ENCODE measurements at places on chromosomes 2 and 18.

DNA sequence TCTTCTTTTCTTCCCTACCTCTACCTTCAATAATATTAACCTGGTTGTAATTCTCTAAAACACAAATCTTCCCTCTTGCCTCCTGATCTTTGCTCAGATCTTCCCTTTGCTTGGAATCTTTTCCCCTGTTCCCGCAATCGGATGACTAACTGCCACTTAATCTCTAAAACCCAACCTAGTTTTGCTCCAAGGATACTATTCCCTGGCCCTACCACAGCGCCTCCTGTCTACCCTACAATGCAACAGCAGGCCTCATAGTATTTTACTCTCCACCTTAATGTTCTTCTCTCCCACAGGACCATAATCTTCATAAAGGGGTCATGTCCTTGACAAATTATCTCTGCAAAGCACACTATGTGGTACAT, 246.8 kb upstream of the TNP1 start:
- DNase-seq: no peak

GRCh38 chr18:72866901-72867745, 664 bp downstream of the NETO1 start:
- no peak for DNase-seq

DNA sequence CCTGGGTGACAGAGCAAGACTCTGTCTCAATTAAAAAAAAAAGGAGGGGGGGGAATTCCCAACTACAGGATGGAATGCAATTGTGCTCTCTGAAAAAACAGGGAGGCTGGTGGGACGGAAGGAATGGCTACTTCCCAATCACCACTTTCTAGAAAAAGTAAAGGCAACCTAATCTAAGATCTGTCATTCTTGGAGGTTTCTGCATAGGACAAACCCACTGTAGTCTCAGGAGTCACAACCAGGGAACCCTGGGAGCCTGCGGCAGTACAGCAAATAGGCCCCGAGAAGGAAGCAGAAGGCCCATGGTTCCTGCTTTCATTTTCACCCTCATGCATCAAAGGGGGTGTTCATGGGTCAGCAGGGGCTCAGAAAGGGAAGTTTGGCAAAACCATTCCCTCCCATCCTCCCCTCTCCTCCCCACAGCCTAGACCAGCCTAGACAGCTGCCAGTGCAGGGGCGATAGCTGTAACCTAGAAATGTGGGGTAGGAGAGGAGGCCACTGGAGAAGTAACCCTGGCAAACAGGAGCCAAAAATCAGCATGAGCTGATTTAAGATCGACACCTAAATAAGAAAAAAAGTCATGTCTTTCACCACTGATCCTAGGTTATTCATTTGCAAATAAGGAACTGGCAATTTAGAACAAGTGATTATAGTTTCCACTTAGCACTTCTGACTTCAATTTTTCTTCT, 48.0 kb downstream of the TRABD2A start:
- DNase-seq: no peak

DNA sequence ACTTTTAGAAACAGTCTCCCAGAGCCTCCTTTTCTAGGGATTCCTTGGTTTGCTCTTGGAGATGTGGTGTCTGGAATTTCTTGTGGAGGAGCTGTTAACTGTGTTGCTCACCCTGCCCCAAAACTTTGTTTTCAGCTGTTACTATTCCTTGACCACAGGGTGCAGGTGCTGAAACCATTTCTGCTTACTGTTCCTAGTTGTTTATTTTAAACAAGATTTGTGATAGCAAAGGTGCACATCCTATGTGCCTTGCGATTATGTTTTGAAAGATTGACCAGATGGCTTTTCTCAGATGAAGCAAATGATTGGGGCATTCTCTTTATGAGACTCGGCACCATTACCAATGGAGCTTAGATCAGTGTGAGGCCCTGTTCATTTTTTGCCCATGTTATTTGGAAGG, 111.2 kb downstream of the RAB3GAP1 start:
- no peak for DNase-seq

DNA sequence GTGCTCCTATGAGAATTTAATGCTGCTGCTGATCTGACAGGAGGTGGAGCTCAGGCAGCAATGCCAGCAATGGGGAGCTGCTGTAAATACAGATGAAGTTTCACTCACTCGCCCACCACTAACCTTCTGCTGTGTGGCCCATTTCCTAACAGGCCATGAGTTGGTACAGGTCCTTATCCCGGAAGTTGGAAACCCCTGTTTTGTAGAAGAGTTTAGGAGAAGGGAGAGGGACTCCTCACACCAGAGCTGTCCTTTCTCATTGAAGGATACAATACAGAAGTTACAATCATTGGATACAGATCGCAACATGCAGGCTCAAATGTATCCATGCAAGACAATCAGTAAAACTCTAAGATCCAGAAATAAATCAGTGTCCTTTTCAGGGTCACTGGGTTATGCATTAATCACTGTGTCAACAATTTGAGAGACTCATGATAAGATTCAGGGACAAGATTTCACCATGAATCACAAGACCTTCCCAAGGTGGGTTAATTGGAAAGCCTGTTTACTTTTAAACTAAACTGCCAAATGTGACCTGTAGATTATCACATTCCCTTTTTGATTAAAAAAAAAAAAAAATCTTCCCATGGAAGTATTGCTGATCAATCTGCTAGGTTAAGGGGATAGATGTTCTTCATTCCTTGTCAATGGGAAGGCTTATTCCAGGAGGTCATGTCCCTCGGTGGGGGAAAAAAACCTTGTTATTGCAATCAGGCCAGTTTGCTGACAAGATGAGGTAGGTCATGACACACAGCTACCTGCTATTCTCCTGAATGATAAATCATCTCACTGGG, 97.2 kb downstream of the SP100 start:
- DNase-seq: no peak

- no peak for DNase-seq
Measured at GRCh38 chr2:29073933-29074332, 390 bp downstream of the PCARE start.

DNA sequence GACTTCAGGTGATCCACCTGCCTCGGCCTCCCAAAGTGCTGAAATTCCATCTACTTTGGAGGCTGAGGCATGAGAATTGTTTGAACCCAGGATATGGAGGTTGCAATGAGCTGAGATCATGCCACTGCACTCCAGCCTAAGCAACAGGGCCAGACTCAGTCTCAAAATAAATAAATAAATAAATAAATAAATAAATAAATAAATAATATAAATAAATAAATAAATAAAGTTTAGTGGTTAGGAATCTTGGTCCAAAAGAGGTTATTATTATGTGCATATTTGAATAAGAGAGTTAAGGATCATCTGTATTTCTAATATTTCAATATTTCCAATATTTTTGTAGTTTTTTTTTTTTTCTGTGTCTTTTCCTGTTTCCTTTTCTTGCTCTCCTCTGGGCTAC, 90.8 kb downstream of the HS6ST1 start:
- no peak for DNase-seq

- no peak for DNase-seq
Measured at GRCh38 chr2:115163572-115163971, 721.1 kb downstream of the DPP10 start.

GRCh38 chr2:120546048-120546864, 189.4 kb upstream of the GLI2 start:
- no peak for DNase-seq

GRCh38 chr2:7411691-7412090, 494.5 kb downstream of the RNF144A start:
- DNase-seq: no peak

DNA sequence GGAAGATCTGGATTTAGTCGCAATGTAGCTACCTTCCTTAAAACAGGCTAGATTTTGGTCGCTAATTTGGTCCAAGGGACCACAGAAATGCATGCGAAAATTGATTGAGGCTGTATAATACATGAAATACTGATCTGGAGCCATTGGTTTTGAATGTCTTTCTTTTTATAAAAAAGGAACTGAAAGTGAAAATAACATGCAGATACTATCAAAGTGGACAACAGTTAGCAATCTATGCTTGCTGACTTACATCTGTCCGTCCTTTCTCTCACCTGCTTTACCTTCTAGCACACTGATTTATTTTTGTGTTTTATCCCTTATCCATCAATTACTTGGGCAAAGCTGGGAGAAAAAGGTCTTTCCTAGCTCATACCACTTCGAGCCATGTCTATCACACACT, 1459.8 kb upstream of the ACVR2A start:
- no peak for DNase-seq

DNA sequence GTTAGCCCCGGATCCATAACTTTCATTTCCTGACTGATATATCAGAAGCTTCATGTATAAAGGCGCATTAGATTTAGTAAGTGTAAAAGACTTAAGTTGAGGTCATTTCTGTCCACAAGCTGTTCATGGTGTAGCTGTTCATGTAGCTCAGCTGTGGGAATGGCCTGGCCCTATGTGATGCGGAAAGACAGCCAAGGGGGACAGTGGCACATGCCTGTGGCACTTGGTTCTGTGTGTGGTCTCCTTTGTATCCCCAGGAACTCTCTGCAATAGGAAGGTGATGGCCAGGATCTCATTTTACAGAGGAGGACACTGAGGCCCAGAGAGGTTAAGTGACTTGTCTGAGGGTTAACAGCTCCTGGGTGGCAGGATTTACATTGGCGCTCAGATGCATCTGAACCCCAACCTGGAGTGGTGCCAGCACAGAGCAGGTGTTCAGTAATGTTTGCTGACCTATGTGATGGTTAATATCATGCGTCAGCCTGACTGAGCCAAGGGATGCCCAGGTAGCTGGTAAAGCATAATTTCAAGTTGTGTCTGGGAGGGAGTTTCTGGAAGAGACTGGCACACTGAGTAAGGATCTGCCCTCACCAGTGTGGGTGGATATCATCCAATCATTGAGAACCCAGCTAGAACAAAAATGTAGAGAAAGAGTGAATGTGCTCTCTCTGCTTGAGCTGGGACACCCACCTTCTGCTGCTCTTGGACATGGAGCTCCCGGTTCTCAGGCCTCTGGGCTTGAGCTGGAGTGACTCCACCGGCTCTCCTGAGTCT, 25.4 kb downstream of the HPCAL1 start:
- no peak for DNase-seq

DNA sequence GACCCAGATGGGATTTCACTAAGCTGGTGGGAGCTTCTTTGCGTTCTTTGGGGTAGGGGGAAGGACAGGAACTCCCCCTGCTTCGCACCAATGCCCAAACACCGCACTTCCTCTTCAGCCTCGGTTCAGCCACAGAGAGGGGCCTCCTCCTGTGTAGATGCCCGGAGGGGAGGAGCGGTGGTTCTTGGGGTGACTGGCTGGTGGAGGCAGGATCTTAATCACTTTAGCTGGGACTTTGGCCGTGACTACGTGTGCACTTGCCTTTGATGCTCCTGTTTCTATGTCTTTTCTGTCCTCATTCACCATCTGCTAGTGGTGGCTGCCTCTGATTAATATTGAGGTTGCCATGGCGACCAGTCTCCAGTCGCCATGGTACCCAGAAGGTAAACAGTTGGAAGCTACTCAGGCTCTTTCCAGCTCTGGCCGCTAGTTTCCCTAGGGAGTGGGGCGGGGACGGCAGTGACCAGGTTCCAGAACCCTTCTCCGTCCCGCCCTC, 1.9 kb downstream of the CNGA3 start:
- DNase-seq: no peak

DNA sequence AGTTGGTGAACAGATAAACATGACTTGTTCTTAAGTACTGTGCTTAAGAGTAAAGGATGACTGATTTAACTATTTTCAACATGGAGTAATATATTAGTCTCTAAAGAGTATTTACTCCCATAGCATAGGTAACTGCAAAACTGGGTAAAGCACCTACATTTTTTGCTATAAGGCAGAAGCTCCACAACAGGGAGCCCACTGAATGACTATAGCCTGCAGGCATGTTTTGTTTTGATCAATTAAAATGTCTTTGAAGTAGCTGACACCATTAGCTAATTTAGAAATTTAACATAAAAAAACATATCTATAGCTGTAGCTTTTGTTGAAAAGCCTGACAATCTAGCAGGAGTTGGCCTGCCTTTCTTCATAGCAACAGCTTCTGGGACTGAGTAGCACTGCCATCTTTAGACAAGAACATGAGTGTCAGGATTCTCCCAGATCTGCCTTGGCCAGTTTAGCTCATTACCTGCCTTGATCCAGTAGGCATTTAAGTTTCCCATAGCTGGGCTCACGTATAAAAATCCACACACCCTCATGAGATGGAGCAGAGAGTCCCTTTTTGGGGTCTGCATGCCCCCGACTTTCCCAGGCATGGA, 1935.1 kb upstream of the PIK3C3 start:
- no peak for DNase-seq

GRCh38 chr2:213422211-213422610, 137.9 kb downstream of the SPAG16 start:
- no peak for DNase-seq

DNA sequence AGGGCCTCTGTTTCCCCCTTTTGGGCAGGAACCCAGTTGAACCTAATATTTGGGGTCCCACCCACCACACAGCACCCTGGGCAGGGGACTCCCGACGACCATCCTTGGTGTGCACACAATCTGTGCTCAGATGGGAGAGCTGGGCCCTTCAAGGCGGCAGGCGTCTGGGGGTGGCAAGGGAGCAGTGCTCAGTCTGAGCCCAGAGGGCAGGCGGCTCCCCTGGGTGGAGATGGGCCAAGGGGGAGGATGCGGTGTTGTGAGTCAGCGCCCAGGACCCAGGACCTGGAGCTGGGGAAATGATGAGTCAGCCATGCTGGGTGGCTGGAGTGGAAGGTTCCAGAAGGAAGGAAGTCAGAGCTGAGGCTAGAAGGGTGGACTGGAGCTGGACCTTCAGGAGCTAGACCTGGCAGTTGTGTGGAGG, 3.8 kb downstream of the PROM2 start:
- no peak for DNase-seq

GRCh38 chr2:55073000-55073983, 23.0 kb upstream of the RTN4 start:
- no peak for DNase-seq

DNA sequence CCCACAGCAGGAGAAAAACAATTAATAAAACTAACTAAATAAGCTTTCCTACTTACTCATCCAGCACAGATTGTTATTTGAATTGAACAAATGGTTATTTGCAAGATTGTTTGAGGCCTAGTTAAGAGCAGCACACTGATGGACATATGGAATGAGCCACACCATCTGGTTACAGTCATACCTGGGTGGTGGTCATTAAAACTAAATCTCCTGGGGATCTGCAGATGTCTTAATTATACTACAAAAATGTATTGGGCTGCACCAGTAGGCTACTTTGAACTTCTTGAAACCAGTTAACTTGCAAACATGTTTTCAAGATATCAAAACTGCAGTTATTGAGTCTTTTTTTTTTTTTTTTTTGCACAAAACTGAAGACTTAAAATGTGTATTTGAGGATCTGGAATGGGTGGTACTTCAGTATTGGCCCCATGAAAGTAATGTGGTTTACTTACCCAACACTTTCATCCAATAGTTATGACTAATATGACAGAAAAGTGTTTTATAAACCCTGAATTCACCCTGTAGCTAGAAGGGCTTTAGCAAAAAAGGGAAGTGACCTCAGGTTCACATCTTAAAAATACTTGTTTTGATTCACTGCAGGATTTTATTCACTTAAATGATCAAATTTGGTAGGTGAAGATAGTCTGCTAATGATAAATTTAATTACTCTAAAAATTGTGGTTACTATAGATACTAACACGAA, 10.8 kb downstream of the AGFG1 start:
- no peak for DNase-seq
